Trophoblast cell (in vitro differentiated cells and primary cell): ENCODE measurements at places on chromosomes 7 and 10.
A peak's percentile ranks its signal among the peaks of the same experiment; 100 is the strongest.

DNA sequence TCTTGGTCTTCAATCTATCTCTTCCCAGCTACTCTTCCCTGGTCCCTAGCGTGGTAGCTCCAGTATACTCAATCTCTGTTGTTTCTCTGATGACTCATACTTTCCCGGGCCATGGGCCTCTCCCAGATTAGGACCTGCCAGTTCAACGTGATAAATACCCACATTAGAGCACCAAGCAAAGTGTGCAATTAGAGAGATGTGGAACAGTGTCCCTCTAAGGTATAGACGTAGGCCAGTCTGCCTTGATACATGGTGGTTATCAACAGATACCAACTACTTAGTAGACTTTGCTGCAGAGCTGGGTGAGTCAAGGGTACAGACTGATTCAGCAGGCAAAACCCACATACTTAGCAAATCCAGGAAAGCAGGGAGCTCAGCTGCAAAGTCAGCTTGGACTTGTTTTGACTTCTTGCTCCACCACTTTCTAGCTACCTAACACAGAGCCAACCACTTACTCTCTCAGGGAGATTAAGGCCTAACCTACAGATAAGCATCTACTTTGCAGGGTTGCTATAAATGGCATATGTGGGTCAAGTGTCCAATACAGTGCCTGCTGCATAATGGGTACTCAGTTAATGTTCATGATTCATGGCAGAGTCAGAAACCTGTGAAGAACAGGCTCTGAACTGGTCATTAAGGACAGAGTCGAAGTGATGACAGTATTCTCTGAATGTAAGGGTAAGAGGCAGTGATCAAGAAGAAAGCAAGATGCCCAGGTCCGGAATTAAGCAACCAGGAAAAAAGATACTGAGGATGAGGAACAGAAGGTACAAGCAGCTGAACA lies 176.1 kb downstream of the CHN2 start:
- DNase-seq: no peak

DNA sequence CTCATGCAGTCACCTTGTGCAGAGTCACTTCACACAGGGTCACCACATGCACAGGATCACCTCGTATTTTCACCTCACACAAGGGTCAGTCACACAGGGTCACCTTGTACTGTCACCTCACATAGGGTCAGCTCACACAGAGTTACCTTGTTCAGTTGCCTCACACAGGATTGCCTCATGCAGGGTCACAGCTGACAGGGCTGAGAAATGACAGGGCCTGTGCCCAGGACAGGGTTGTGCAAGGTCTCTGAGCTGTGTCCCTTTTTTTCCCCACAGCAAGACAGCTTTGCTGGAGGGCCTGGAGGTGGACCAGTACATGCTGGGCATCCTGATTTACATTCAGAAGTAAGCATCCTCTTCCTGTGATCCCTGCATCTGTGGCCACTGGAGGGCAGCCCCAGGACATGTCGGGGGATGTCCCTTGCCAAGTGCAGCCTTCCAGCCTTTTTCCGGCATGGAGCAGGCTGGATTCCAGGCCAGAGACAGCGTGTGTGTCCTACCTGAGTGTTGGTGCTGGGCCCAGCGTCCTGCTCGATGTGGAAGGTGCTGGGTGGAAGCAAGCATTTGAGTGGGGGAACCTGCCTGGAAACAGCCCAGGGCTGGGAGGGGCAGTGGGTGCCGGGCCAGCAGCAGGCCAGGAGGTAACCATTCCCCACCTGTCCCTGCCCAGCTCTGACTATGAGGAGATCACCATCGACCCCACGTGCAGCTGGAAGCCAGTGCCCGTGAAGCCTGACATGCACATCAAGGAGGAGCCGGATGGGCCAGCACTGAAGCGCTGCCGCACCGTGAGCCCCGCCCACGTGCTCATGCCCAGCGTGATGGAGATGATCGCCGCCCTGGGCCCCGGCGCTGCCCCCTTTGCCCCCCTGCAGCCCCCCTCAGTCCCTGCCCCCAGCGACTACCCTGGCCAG lies 16.3 kb downstream of the ZMIZ2 start:
- peak; percentile 82 for DNase-seq

GRCh38 chr7:128872394-128872824 lies 9.8 kb downstream of the ATP6V1F start:
- peak; percentile 90 for DNase-seq

DNA sequence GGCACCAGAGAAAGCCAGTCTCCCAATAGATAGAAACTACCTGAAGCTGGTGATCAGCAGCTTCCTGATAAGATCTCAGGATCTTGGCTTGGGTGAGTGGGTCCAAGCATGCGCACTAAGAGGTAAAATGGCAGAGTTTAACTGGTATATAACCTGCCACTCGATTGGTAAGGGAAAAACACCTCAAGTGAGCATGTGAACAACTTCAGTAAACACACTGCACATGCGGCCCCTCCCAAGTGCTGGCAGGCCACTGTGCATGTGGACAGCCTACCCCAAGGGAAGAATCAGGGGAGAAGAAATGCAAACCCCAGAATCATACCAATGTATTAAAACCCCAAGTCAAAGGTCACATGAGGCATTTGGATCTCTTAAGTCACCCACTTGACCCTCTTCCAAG lies 17.7 kb upstream of the PON1 start:
- DNase-seq: no peak

DNA sequence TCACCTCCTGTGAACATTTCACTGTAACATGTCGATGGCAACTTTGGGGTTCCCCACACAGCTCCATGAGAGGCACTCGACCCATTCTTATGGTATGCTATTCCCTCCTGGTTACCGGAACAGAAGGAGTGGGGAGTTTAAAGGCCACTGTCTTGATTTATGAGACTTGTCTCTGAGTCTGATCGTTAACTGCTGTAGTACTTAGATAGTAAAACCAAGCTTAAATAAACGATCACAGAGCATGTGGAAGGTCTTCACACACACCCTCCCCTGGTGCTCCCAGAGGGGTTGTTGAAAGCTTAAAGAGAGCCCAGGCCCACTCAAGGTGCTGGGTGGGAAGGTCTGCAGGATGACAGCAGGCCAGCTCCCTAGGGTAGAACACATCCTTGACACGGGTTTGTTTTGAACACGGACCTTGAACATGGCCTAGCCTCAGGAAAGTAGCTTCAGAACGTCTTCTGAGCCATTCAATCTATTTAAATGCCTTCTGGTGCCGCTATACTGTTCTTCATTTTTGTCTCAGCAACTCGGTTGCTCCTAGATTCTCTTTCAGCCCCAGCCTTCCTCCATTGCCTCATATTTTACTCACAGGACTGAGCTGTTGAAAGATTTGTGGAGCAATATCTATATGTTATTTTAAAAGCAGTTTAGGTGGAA lies 335.3 kb downstream of the FGFR2 start:
- DNase-seq: no peak

GRCh38 chr7:128697302-128697905 lies 25.3 kb downstream of the GARIN1A start:
- peak; percentile 38 for DNase-seq

GRCh38 chr7:111588065-111588433 lies 25.8 kb upstream of the IMMP2L start:
- DNase-seq: peak; percentile 13

- DNase-seq: no peak
Measured at GRCh38 chr10:132457328-132458070, 60.5 kb downstream of the PWWP2B start.

- no peak for DNase-seq
Measured at GRCh38 chr7:40471891-40472290, 337.1 kb downstream of the SUGCT start.

DNA sequence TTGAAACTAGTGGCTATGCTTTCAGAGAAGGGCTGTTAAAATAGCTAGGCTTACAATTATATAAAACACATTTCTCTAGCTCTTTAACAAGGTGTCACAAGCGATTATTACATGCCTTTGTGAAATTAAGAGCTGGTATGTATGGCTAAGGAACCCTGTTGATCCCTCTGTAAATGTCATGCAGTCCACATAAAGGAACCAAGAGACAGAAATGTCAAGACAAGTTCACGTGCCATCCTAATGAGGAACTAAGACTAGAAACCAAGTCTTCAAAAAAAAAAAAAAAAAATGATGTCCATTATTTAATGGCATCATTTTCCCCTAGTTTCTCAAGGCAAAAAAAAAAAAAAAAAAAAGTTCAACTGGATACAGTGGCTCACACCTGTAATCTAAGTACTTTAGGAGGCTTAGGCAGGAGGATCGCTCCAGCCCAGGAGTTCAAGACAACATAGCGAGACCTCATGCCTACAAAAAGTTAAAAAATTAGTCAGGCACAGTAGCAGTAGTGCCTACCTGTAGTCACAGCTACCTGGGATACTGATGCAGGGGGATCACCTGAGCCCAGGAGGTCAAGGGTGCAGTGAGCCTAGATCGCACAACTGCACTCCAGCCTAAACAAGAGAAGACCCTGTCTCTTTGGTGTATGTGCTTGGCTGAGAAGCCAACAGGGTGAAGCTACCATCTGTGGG lies 63.4 kb downstream of the SRPK2 start:
- DNase-seq: no peak

- DNase-seq: no peak
Measured at GRCh38 chr7:78002021-78002420, 203.4 kb downstream of the PHTF2 start.
